ENCODE measurements at places on chromosomes 7 and 10.

DNA sequence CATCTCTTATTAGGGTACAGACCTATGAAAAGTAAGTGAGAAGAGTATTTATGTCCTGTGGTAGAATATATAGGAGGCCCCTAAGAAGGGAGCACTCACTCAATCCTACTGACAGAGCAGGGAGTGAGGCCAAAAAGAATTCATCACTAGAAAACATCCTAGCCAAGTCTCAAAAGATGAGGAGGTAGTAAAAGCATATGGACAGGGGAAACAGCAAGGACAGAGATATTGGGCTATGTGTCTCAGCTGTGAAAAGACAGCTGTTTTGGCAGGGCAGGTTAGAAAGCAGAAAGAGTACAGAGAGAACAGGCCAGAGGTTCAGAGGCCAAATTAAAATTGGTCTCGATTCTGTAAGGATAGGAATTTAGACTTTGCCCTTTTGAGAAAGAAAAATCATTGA is 548.3 kb upstream of the ANKRD30A start:
- DNase-seq: no peak

DNA sequence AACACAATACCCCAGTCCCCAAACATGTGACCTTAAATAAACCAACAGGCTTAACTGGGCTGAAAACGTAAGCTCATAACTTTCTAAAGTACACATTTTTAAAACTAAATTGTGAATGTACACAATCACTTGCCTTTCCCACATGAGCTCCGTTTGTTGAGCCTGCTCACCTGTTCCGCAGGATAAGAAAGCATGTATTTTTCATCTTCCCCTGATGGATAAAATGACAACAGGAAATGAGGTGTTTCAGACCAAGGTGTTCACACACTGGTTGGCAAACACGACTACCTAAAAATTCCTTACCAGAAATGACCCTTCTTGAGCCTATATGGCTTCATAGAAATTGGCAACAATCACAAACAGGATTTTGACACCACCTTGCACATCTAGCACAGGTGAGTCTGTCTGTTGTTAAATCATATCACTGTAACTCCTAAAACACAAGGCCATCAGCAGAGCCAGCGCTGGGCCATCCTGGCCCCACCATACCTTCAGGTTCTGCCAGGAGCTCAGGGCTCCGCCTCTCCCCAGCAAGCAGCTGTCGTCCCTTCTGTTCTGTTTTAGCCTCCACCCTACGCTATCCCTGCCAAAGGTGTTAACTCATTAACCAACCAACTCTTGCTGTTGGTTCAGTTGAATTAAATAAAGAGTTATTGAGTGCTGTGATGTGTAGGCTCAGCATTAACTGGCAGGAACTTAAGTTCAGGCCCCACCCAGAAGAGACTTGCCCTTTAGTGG is 73.6 kb upstream of the RNF32 start:
- DNase-seq: no peak

GRCh38 chr7:13715534-13715933 is 273.9 kb downstream of the ETV1 start:
- no peak for DNase-seq

DNA sequence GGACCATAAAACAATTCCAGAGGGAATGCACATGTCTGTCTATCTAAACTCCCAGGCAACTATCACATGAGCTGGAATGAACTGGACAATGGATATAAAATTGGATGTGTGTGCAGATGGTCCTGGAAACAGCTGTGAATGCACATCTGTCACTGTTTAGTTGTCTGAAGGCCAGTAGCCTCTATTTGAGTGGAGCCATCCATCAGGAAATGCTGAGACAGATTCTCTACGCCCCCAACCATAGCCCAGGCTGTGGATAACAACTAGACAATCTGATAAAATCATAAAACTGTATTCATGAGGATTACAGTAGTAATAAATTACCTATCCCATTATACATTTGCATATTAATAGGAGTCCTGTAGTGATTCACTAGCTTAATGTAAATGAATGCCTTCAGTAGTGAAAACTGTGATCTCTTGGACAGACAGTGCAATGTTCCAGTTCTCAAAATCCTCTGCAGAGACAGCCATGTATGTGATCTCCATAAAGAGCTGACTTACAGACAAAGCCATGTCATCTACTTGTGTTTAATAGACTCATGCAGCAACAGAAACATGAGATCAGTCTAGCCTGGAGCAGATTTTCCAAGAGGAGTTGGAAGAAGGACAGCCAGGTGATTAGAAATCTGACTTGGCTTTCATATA is 907.6 kb downstream of the KCNMA1 start:
- no peak for DNase-seq

DNA sequence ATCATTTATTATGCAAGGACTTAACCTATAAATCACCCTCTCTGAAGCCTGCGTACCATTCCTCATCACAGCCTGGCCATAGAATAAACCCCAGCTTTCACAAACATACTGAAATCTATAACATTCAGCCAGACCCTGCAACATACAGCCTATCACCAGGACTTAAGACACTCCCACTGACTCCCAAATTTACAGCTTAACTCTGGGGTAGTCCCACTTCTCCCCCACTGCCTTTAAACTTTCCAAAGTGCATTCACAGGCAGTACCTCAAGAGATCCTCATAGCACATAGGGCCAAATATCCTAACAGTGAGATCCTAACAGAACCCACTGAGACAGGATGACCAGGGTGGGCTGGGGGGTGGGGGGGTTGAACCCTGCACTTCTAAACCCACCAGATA is 3.5 kb downstream of the LDB1 start:
- DNase-seq: no peak

DNA sequence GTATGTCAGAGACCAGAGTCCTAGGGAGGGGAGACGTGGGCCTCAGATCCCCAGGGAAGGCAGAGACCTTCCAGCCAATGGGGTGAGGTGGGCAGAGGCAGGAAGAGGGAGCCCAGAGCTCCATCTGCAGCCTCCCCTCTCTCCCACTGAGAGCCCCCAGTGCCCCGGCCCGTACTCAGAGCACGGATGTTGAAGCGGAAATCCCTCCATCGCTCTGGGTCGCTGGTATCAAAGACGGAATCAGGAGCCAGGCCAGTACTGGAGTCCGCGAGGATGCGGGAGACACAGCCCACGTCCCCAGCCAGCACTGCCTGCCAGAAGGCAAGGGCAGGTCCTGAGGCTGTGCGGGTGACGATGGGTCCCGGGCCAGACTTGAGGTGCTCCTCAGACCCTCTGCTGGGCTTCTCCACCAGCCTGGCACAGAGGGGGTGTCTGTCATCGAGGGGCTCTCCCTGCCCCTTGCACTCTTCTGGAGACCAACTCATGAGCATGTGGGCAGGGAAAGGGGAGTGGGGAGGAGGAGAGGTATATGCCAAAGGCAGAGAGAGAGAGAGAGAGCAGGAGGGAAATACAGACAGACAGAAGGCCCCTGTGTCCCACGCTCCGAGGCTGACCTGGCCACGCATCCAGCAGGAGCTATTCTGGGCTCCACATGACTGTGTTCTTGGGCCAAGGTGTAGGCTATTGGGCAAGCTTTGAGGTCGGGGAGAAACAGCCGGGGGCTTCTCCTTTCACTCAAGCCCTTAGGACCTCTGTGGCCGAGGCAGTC is at the start of gene ASB10:
Gene ASB10 (minus strand): TSS at position 611 of the 769 bp plus-strand sequence. CDS start 120 bp downstream, at position 491.
- no peak for DNase-seq

- no peak for DNase-seq
These were observed 56.0 kb upstream of the COL13A1 start for GRCh38 chr10:69745698-69746097.

GRCh38 chr10:115945701-115946445 is 327.1 kb downstream of the GFRA1 start:
- DNase-seq: no peak

DNA sequence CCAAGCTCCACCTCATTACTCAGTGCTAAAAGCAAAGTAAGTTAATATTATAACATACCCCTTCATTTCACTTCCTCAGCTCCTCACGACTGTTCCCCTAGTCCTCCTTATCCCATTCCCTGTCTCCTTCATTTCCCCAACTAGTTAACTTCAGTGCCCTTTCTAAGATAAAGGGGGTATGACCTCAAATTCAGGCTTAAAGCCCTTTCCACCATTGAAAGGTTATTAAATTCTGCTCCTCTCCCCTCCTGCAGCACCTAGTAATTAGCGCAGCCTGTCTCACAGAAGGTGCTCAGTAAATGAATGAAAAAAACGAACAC is 1.0 kb downstream of the CRPPA start:
- DNase-seq: no peak

DNA sequence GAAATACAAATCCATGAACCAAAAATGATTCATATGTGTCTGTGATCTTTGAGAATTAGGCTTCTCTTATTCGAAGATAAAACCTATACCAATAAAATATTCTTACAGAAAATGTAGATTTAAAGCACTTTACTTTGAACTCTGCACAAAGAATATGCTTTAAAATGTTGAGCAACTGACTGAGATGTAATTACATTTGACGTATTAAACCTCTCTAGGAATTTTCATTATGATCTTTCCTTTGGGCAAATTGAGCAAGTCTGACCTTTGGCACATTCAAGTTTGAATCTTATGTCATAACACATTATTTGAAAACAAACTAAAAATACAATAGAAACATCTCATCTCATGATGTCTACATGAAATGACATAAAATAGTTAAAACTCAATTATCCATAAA is 69.2 kb upstream of the AHR start:
- DNase-seq: no peak

DNA sequence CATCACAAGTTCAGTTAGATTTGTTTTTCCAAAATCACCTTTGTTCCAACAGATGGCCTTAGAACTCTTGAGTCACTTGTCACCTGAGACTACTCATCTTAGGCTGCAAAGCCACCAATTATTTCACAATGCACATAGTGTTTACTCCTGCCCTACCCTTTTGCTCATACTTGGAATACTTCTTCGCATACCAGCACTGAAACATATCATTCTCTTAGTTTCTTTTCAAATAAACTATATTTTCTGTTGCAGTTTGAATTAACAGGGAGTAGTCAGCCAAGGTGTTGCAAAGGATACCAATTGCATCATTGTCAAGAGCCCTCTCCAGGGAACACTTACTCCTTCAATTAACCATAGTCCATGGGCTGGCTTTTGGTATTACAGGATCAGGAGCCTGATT is 71.0 kb downstream of the CASD1 start:
- no peak for DNase-seq

DNA sequence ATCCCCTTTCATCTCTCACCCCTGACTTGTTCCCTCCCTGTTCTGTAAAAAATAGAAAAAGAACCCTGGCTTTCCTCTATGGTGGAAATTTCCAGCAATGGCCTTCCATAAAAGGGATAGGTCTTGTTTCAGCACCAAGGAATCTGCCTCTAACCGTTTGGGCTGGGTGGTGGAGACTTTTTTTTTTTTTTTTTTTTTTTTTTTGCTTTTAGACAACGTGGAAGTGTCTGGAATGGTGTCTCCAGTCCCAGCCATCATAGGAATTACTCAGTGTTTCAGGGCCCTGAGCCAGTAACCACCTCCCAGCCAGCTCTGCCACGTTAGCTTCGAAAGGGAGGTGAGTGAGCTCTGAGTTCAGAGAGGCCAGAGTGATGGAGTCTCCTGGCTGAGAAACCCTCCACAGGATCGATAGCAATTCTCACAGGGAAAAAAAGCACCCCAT is 97.3 kb upstream of the COL1A2 start:
- no peak for DNase-seq

GRCh38 chr7:24318326-24318725 is 34.3 kb downstream of the NPY start:
- peak; percentile 44 for DNase-seq

- no peak for DNase-seq
These were observed 37.5 kb downstream of the DENND11 start for GRCh38 chr7:141664450-141664849.

- no peak for DNase-seq
These were observed 5.2 kb downstream of the NEUROD6 start for GRCh38 chr7:31335161-31335856.

DNA sequence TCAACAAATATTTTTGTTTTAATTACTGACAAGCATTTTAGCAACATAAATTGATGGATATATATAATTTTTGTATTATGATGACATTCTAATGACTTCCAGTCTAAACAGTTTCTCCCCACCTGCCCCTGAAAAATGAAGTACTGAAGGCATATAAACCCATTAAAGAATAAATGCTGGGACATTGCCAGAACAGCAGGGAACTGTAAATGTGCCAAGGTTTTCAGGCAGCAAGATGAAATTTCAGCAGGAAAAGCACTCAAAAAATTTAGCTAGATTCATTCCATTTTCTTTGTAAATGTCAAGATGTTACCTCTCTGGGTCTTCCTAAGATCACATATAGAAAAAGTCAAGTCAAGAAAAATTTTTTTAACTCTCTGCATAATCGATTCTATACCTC is 11.0 kb upstream of the TLL2 start:
- DNase-seq: no peak

- no peak for DNase-seq
These were observed 91.9 kb upstream of the MBL2 start for GRCh38 chr10:52864201-52865106.

DNA sequence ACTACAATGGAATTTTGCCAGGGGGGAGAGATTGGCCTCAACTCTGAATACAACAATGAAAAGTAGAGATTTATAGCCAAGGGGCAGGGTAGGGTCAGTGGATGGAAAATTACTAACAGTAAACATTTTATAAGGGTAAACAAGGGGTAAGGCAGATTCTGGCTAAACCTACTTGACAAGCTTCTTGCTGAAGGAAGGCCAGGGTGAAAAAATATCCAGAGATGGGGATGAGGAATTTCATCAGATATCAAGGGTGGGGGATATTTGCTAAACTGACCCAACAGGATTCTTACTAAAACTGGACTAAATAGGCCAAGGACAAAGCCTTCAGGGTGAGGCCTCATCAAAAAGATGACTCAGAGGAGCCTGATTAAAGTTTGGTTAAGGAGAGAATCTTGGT is 156.3 kb downstream of the RTKN2 start:
- no peak for DNase-seq

- no peak for DNase-seq
These were observed 33.4 kb upstream of the BMPR1A start for GRCh38 chr10:86723009-86723408.

DNA sequence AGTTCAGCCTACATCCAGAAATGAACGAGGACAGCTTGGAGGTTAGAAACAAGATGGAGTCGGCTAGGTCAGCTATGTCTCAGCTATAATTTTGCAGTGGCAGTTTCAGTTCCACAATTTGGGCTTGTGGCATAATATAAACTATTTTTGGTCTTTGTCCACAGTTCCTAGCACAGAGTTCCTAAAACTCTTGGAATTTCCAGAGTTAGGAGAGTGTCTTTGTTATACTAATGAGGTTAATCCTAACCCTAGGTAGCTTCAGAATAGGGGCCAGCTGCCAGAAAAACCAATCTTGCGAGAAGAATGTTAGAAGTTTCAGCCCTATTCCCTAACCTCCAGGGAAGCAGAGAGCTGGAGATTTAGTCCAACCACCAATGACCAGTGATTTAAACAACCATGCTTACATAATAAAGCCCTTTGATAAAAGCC is 131.9 kb downstream of the AKR1D1 start:
- DNase-seq: no peak

GRCh38 chr10:99429517-99430095 is 818 bp downstream of the GOT1 start:
- DNase-seq: no peak

GRCh38 chr7:72265071-72265904 is 146.8 kb downstream of the CALN1 start:
- DNase-seq: no peak

- DNase-seq: no peak
These were observed 107.2 kb downstream of the ARHGAP21 start for GRCh38 chr10:24616536-24616935.

- DNase-seq: no peak
These were observed 176.2 kb downstream of the RTKN2 start for GRCh38 chr10:62092301-62093030.
